ENCODE measurements at places on chromosomes 2 and 18.

GRCh38 chr2:161316701-161317100 is 8.5 kb downstream of the PSMD14 start:
- DNase-seq: no peak

DNA sequence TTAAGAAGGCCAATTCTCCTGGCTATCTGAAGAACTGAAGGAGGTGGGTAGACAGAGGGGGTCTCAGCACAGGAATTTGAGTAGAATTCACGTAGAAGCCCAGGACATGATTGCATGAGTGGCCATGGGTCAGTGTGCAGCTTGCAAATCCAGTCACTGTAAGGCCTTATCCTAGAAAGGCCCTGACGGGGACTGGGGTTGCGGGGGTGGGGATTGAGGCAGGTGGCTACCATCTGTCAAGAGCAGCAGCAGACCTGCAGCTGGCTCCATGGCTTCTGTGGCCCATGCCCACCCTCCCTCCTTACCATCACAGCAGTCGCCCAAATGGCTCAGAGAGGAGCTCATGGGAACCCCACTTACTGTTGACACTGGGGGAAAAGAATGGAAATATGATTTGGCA is 34.6 kb upstream of the SLC14A1 start:
- no peak for DNase-seq

- DNase-seq: no peak
Measured at GRCh38 chr2:172131713-172132555, 29.2 kb upstream of the DLX2 start.

GRCh38 chr2:10284108-10284870 is 18.4 kb upstream of the HPCAL1 start:
- no peak for DNase-seq

DNA sequence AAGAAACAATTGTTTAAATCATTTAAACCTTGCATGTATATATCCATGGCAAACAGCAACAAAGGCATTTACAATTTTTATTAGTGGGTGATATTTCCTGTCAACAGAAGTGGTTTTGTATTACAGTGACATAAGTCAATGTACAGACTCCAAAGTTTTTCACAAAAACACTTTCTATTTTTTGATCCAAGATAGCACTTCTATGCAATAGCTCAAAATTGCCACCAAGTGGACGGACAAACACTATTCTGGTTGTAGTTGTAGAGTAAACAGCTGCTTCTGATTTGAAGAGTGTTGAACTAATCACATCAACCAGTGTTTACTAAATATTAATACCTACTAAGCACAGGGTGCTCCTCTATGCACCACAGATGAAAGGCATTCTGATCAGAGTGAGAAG is 421.4 kb downstream of the NCKAP5 start:
- DNase-seq: no peak

- no peak for DNase-seq
Measured at GRCh38 chr2:27281442-27281841, 787 bp upstream of the TRIM54 start.

DNA sequence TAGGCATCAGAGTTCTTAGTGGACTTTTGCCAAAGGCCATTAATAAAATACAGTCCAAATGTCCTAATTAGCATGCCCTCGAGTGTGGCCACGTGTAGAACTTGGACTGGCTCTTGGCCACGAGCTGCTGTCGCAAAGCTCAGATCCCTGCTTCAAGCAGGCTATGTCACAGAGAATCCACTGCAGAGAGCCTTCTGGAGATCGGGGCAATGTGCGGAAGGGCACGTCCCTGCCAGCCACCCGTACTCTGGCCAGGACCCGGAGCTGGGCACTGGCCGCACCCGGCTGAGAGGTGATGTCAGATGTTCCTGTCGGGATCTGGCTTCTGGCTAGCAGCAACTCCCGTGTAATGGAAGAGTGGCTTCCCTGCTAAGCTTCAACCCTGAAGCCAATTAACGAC is 432.7 kb upstream of the ID2 start:
- DNase-seq: no peak

- DNase-seq: no peak
Measured at GRCh38 chr2:60306267-60306861, 247.1 kb downstream of the BCL11A start.

DNA sequence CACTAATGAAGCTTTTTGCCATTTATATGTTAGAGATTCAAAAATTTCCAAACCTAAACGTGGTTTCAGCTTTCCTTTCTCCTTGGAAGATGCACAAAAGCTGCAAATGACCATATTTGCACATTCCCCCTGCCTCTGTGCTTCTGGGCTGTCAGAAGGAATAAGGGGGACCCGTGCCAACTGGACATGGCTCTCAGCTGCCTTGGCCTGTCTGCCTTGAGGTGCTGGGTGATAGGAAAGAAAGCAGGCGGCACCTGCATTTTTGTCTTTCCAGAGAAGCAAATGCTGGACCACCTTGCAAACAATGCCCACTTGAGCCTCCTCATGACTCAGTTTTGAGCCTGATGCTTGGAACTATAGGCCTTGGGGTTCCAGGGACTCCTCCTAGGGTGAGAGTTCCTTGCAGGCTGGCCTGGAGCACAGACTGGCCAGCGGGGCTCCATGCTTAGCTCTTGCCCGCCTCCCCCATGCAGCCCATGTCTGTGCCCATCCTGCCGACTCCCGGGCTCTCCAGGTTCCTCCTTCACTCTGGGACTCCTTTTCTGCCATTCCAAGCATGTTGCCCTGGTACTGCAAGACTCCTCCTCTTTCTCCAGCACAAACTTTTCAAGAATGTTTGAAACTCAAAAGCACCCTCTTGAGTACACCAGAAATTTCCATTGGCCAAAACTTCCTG is 109.0 kb upstream of the EPAS1 start:
- no peak for DNase-seq

GRCh38 chr2:201807452-201807999 is 1.2 kb downstream of the CDK15 start:
- DNase-seq: no peak

DNA sequence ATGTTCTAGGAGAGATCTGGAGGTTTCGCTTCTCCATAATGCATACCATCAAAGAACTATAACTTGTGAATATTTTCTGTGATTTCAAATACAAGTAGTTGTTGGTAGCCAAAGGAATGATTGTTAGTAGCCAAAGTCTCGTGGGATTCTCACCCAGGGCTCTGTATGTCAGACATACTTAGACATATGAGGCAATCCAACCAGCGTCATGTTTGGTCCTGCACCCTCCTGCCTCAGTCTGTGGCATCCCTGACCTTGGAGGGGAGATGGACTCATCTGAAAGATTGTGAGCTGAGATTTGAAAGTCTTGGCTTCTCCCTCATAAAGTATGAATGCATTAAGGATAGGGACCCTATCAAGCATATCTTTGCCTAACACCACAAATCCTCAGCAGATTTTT is 81.2 kb downstream of the CTIF start:
- DNase-seq: no peak

DNA sequence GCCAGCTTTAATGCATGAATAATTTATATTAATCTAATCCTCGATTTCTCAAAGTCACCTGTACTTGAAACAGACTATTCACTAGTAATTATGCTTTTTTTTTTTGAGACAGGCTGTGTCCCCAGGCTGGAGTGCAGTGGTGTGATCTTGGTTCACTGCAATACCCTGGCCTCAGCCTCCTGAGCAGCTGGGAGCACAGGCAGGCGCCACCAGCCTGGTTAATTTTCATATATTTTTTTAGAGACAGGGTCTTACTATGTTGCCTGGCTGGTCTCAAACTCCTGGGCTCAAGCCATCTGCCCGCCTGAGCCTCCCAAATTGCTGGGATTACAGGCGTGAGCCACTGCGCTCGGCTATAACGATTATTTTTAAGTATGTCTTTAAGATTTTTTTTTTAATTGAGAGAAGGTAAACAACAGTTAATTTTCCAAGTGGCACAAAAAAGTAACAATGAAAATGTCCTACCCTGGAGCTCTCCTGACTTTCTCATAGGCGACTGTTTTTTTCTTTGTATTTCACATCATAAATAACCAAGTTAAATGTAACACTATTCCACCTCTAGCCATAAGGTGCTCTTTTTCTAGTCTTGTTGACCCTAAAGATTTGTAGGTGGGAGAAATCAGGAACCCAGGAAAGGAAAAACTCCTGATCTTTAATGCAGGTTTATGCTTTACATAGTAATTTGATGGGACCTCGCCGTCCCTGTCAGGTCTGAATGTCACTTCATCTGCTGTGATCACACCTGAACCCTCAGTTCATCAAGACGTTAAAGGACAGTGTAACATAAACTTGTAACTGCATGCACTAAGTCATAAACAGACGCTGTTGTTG is 1.3 kb upstream of the ANKRD12 start:
- DNase-seq: no peak

DNA sequence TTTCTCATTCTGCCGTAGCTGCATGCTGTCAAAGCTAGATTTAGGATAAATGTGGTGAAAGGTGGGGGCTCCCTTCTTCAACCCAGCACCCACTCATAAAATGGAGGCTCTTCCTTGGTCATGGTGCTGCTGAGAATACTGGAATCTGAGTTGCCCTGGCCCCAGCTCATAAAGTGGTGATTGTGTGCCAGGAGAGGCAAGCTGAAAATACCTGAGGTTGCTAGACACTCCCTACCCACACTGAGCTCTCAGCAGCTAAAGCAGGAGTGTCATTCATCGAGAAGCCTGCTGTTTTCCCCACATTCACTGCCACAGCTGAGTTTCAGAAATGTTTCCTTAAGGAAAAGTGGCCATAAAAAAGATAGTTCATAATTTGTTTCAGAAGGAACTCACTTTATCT is 297.1 kb upstream of the RBMS1 start:
- no peak for DNase-seq

- DNase-seq: no peak
Measured at GRCh38 chr18:34921226-34921625, 120.0 kb upstream of the MAPRE2 start.

DNA sequence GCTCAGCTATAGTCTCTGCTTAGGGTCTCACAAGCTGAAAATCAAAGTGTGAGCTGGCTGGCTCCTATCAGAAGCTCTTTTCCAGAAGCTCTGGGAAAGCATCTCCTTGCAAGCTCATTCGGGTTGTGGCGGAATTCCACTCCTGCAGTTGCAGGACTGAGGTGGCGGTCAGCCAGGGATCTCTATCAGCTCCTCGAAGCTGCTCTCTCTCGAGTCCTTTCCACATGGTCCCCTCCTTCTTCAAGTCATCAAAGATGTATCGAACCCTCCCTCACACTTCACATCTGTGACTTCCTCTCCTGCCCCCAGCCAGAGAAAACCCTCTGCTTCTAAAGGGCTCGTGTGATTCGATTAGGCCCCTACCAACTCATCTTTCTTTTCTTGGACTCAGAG is 141.7 kb downstream of the ZFP36L2 start:
- no peak for DNase-seq

DNA sequence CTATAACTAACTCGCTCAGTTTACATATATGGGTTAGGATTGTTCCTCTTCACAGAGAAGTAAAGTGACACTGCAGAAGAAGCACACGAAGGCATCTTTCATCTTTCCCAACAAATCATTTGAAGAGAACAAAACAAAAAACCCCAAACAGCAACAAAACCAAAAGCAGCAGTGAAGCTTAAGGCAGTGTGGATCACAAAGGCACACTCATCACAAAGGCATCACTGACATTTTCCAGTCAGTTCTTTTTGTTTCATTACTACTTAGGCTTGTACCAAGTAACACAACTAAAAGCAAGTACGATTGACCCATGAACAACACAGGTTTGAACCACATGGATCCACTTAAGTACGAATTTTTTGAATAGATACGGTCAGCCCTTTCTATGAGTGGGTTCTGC is 75.7 kb downstream of the RNF152 start:
- DNase-seq: no peak

DNA sequence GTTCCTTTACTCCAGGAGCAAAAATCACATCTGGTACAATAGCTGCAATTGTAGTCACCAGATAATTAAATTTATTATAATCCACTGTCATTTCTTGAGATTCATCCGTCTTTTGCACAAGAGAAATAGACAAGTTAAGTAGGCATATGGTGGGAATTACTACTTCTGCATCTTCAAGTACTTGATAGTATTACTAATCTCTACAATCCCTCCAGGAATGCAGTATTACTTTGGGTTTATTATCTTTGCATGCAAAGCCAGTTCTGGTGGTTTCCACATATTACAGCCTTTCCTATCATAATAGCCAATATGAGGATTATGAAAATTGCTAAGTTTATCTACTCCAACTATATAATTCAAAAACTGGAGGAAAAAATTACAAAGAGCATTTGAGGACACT is 254.1 kb downstream of the IKZF2 start:
- no peak for DNase-seq

DNA sequence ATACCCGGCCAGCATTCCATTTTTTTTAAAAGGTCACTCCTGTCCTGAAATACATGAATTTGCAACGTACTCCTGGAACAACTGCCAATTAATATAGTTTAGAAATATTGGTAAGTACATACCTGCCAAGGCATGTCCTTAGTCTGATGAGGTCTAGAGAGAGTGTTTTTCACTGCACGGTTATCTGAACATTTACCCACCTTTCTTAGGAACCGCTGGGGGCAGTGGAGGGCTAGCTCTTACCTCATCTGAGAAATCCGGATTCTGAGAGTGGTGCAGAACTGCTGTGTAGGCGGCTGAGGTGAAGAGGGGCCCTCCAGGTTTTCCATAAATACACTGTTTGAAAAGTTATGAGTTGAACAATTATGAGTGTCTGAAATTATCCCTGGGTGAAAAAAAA is 133.1 kb upstream of the CCDC195 start:
- no peak for DNase-seq

DNA sequence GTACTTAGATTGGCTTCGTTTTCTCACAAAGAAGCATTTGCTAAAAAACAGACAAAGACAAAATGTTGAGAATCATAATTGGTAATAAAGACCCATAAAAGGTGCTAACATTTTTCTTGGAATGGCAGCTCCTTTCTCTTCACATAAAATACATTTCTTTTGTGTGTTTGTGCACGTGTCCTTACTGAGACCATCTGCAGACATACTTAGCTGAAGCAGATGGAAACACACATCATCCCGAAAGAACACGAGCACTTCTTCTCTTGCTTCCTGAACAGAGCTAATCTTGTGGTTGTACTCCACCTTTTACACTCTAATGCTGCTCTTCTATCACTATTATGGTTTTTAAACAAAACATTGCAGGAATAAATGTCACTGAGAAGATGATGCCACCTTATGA is 142.5 kb downstream of the SPHKAP start:
- no peak for DNase-seq

GRCh38 chr2:937530-937929 is 13.1 kb upstream of the SNTG2 start:
- no peak for DNase-seq

GRCh38 chr2:119229716-119230115 is 6.1 kb downstream of the STEAP3 start:
- no peak for DNase-seq

- DNase-seq: no peak
Measured at GRCh38 chr18:14922965-14923565, 175.1 kb downstream of the ANKRD30B start.

DNA sequence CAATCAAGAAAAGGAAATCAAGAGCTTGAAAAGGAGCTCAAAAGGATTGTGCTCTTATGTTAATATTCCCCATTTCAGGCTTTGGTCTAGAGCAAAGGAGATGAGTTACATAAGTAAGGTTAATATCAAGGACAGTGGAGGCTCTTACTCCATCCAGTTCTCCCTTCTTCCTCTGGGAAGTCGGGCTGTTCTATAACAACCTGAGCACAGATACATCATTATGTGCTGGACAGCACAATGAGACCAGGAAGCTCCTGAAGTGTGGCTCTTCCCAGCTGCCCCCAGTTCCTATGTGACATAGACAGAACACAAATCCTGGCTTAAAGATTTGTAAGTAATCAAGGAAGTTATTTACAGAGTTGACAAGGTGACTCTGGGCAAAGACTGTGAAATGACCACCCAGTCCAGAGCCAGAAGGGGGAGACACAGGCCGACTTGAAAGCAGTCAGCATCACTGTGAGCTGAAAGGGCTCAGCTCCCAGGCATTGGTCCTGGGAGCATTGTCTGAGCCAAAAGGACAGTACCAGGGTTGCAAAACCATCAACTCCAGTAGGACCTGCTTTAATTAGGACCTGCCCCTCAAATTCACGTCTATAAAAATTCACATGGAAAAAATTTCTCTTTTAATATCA is 917.6 kb upstream of the ACVR2A start:
- DNase-seq: no peak

All from NCI-H187 treated with DMSO at 0.1 percent for 48 hours (cell line).